ENCODE measurements at places on chromosomes 6 and 20.

- DNase-seq: no peak
Measured at GRCh38 chr6:106470811-106471210, 110.3 kb downstream of the CRYBG1 start.

DNA sequence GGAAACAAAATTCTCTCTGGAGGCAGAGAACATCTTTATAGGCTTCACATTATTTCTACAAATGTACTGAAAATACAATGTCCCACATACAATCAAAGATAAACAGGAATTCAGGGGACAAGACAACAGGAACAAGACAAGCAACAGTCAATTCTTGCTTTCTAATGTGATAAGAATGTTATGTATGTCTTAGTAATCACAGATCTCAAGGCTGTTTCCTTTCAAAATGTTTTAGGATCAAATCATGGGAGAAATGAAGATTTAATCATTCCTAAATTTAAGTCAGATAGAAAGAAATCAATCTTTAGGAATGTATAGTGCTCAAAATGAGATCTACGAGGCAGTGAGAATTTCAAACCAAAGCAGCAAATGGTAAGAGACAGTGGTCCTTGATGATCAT, 32.1 kb downstream of the NEDD9 start:
- DNase-seq: no peak

DNA sequence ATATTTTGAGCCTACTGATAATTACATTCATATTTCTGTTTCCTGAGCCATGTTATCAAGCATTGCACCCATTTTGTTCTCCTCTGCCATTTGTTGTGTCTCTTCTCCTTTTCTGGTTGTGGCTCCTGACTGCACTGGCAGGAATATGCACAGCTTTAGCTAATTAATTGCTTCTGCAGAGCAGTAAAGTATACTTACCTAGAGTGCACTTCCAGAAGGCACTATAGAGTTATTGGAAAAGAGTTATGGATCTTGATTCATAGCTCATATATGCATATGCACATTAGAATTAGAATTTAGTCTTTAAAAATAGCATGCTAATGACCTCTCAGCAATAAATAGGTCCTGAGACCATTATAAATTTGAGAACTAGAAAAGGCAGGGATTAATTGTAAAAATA, 262.6 kb downstream of the NKAIN2 start:
- DNase-seq: no peak

GRCh38 chr20:10318291-10319024, 99.8 kb downstream of the SNAP25 start:
- DNase-seq: no peak

DNA sequence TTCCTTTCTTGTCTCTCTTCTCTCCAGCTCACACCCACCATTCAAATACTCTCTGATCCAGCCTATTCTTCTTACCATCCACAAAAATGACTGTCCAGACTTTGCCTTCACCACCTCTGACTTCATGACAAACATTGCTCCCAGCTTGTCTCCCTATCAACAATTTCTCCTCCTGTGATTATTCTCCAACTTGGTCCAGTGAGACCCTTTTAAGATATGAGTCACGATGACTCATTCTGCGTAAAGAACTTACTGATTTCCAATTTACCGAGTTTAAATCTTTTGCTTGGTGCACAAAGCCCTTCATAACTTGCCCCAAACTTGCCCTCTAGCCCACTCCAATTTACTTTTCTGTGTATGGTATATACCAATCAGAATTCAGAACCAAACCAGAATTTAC, 833.2 kb downstream of the MAFB start:
- DNase-seq: no peak

- no peak for DNase-seq
Measured at GRCh38 chr6:26561533-26562466, 23.6 kb downstream of the HMGN4 start.

DNA sequence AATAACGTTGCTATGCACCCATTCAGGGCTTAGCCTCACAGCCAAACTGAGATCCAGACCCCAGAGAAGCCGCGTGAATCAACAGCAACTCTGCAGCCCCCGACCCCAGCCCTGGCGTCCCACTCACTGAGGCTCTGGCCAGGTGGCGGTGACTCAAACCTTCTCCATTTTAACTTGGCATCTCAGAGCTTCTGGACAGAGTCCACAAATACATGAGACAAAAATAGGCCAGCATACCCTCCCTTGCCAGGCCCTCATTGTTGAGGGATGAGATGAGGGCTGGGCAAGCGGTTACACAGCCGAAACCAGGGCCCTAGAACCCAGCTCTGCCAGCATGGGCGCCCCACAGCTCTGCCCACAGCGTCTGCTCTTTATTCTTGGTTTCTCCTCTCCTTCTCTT, 118.4 kb downstream of the MYLK4 start:
- no peak for DNase-seq

DNA sequence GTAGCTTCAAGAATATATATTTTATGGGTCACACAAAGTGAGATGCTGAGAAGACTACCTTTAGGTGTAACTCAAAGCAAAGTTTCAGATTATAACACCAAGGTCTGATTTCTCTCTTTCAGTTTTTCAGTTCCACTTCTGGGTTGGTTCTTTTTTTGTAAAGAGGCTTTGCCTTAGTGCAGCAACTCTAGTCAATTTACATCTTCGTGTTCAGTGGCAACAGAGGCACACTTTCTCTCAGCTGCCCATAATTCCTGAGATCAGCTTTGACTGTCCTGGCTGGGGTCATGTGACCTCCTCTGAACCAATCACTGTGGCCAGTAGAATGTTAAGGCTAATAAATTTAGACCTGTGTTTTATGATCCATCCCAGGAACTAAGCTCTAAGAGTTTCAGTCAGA, 120.2 kb downstream of the TINAG start:
- no peak for DNase-seq

GRCh38 chr6:34832942-34833341, 41.1 kb downstream of the BLTP3A start:
- no peak for DNase-seq

- no peak for DNase-seq
Measured at GRCh38 chr20:25282034-25282781, 34.3 kb downstream of the PYGB start.

- DNase-seq: no peak
Measured at GRCh38 chr6:118320652-118321051, 227.4 kb upstream of the PLN start.

DNA sequence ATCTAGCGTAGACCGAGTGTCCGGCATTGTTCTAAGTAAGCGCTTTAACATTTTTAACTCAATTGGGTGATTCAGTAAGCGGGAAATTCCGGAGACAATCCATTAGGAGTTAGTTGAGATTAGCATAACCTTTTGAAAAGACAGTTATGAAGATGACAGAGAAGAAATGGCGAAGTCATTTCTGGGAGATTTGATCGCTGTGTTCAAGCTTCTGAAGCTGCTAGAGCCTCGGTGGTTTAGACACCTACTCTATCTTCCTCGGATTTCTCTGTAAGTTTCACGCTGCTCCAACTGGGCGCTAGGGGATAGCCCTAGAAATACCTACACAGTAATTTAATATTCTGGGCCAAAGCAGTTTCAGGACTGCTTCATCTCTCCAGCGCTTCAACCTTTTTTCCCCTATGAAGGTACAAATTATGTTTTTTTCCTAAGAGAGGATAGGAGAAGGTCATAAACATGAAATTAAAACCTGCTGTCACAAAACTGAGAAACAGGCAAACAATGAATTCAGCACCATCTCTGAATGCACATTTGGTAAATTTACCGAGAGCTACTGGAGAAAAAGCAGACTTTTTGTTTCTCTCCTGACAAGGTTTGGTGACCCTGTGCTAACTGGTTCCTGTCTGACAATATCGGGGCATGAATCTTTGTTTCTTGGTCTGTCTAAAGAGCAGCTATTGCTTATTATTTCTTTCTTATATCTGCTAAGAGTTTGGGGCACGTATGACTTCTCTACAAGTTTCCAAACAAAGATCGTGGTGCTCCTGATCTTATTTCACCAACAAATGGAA, 22.4 kb downstream of the ZNF311 start:
- DNase-seq: no peak

DNA sequence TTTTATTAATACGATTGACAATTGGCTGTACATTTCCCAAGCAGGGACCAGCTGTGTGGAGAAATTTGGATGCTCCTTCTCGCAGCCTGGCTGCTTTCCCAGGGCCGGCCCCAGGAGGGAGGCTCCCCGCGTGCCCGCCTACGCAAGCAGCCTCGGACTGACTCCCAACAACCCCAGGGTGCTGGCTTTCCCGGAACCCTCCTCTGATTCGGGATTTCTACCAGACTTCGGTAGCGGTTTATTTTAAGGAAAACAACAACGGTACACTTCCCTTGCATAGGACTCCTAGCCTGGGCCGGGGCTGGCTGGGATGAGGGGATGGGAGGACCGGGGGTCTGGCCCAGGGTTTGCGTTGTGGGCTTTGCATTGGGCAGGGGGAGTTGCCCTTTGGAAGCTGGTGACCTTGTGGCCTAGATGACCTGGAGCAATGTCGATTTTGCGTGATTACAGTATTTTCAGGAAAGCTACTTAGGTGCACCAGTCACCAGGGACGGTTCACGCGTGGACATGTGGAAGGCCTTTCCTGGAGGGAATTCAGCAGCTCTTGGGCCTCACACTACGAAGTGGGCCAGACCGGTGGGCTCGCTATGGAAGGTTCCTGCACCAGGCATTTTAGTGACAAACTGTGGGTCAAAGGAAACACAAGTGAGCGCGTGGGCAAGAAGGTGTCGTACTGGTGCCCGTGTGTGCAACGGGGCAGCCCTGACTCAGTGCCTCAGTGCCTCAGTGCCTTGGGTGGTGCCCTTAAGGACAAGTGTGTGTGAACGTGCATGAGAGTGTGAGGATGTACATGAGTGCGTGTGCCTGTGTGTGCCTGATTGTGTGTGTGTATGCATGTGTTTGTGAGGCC, 20.7 kb upstream of the PHACTR3 start:
- no peak for DNase-seq

DNA sequence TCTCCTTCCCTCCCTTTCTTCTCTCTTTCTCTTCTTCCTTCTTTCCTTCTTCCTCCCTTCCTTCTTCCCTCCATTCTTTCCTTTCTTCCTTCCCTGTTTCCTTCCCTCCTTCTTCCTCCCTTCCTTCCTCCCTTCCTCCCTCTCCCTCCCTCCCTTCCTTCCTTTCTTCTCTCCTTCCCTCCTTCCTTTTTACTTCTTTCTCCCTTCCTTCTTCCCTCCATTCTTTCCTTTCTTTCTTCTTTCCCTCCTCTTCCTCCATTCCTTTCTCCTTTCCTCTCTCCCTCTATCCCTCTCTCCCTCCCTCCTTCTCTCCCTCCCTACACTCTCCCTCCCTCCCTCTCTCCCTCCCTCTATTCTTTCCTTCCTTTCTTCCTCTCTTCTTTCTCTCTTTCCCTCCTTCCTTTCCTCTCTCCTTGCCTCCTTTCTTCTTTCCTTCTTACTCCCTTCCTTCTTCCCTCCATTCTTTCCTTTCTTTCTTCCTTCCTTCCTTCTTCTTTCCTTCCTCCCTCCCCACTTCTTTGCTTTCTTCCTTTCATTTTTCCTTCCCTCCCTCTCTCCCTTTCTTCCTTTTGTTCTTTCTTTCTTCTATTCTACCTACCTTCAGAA, 200.4 kb upstream of the SSTR4 start:
- no peak for DNase-seq

DNA sequence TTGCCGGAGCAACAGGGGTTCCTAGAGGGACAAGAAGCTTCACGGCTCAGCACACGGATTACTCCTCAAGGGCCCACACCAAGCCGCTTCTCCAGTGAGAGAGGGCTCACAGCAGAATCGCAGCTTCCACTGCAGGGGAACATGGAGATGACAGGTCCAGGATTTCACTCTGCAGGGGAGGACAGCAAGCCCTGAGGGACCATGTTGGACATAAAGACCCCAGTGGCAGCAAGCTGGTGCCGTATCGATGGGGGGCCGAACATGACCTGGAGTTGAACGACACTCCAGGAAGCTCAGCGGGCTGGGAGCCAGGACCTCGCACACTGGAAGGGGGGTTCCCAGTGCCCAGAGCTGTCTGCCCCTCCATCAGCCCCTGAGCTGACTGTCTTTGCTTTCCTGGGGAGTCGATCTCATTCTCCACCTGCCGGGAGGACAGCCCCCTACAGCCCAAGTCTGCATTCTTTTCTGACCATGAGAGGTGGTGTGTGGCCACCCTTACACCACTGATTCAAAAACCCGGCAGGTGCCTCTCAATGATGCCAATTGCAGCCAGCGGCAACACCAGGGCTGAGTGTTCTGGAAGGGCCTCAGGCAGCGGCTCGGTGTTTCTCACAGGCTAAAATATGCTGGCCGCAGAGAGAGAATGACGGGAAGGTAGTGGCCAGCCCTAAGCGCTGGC, 194.5 kb upstream of the CDH4 start:
- no peak for DNase-seq

- DNase-seq: no peak
Measured at GRCh38 chr6:73558624-73559398, 38.0 kb upstream of the EEF1A1 start.

DNA sequence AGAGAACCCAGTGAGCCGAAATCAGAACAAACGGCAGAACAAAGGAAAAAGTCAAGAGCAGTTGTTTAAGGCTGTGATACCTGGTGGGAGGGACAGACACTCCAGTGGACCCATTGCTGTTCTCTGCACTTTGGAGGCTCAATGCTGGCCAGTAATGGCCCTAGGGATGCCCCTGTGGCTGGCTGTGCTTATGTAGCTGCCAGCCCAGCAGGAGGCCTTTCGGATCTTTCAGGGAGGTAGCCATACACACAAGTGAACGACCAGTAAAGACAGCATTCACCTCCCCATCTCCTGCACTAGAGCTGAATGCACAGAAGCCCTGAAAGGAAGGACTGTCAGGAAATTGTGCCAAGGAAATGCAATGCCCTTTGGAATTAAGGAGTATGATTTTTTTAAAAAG, 34.3 kb downstream of the GPLD1 start:
- DNase-seq: no peak

- no peak for DNase-seq
Measured at GRCh38 chr6:22043284-22043962, 253.4 kb downstream of the PRL start.

GRCh38 chr20:6401893-6402557, 279.2 kb upstream of the FERMT1 start:
- DNase-seq: no peak

GRCh38 chr6:130520221-130520620, 154.4 kb downstream of the TMEM200A start:
- DNase-seq: no peak

- no peak for DNase-seq
Measured at GRCh38 chr6:20629509-20629908, 95.3 kb downstream of the CDKAL1 start.

Measured in effector memory CD8-positive, alpha-beta T cell (primary cell).